ENCODE measurements at places on chromosomes 5 and 9.
A peak's percentile ranks its signal among the peaks of the same experiment; 100 is the strongest.

DNA sequence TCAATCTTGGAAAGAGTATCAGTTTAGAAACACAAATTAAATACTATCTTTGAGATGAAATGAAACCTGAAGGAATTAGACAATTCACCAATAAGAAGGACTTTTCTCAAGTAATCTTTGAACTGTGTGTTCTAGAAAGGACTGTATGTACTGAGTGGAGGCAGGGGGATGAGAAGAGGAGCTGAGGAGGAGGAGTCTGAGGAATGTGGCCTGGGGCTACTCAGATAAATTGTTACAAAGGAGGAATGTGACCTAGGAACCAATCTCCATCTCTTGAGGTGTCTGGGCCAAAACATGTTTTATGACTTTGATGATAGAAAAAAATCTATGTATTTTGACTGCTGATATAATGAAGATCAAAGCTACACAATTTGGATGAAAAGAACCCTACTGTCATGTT, 124.3 kb upstream of the ANKRD55 start:
- DNase-seq = no peak

- no peak for DNase-seq
Measured at GRCh38 chr9:134656334-134657006, 14.9 kb downstream of the COL5A1 start.

GRCh38 chr5:58317808-58318207, 142.1 kb downstream of the PLK2 start:
- DNase-seq = no peak

GRCh38 chr9:26131886-26132285, 453.6 kb upstream of the TUSC1 start:
- DNase-seq = no peak

- no peak for DNase-seq
Measured at GRCh38 chr9:131233556-131233955, 42.8 kb downstream of the FAM78A start.

DNA sequence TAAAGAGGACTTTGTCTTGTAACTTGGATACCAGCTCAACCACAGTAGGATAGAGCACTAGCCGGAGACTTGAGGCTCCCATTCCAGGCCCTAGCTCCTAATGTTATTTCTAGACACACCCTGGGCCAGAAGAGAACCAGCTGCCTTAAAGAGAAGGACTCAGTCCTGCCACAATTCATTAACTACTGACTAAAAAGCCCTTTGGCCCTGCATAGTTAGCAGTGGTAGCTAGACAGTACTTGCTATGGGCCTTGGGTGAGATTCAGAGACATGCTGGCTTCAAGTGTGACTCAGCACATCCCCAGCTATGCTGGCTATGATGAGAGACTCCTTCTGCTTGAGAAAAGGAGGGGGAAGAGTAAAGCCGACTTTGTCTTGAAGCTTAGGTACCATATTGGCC, 47.3 kb downstream of the TMEM167A start:
- DNase-seq = no peak

DNA sequence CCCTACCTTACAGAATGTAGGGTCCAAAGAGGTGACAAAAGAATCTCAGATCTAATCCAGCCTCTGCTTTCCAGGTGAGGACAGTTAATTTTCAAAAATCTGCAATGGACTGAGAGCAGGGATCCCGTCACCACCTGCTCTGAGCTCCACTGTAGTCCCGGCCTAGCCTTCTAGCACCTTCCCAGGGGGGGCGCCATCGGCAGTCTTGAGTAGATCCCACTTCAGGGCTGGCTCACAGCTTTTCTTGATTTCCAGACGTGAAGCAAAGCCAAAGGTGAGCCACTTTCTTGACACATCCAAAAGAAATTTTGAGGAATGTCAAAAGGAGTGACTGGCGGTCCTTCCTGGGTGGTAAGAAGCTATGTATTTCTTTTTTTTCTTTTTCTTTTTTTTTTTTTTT, 114.1 kb downstream of the SYK start:
- peak; percentile 56 for DNase-seq

DNA sequence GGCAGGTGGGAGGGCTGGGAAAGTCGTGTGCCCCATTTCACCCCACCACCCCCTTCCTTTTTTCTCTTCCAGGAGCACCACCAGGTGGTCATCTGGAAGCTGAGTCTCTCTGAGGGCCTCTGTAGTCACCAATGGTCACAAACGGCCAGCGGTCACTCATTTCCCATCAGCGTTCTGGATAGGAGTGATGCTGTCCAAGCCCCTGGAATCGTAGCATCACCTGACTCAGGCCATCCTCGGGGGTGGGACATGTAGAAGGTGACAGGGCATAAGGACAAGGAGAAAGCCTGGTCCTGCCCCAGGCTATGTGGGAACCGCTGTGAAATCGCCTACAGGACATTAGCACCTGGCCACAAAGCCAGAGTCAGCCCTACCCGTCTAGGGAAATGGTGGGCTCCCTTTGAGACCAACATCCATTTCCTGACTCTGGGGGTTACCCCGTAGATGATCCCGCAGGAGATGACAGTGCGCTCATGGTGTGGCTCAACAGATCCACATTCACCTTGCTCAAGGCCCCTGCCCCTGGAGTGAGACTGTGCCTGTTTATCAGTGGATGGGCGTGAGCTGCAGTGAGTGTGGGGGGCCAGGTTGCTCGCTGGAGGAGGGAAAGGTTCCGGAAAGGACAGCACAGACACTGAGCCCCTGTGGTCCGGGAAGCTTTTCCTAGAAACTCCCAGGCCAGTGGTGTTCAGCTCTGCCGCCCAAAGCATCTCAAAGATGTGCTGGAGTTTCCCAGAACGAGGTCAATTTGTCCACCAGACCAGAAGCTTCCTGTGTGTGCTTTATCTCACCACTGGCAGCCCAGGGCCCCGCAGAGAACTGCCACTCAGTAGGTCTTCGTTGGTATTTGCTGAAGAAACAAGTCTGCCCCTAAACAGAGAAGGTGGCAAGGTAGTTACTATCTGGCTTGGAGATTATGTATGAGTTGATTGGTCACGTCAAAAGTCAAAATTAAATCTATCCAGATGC, 61.1 kb upstream of the UNC5A start:
- no peak for DNase-seq

GRCh38 chr9:89431930-89432725, 65.8 kb downstream of the SEMA4D start:
- DNase-seq = peak; percentile 91

- peak; percentile 19 for DNase-seq
Measured at GRCh38 chr5:75461679-75462078, 49.8 kb downstream of the CERT1 start.

- no peak for DNase-seq
Measured at GRCh38 chr5:1294206-1294834, 548 bp downstream of the TERT start.

- DNase-seq = peak; percentile 28
Measured at GRCh38 chr5:67030289-67031056, 166.1 kb downstream of the CD180 start.

DNA sequence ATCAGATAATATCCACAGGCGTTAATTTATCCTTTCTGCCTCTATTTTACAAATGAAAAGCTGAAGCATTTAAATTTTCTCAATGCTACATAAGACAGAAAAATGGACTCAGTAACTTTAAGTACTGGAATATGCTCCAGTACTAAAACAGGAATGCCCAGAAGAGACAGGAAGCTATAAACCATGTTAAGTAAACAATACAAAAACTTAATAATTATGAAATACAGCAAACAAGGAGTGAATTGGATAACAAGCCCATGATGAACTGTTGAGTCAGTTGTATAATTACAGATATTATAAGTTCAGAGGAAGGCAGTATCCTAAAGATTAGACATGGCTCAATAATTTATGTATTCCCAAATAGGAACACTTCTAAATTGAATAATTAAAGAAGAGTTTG, 148.5 kb downstream of the CHSY3 start:
- no peak for DNase-seq

DNA sequence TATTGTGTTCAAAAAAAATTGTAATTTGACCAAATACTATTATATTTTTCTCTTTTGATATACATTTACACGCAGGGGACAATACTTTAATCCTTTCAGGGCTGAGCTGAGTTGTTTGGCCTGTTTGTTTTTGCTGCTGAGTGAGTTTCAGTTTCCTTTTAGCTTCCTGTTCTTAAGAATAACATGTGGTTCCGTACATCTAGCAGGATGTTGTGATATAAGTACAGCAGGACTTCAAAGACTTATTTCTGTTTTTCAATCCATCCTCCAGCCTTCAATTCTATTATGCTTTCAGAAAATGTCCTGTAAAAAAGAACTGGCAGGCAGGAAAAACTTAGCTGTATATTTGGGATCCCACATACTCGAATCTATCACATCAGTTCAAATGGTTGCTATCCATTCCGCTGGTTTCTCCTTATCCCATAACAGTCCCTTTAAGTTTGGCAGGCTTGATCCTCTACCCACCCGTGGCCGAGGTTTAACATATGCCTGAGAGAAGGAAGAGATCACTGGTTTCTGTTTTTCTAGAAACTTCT, 1037.3 kb upstream of the ACO1 start:
- DNase-seq = peak; percentile 13

- DNase-seq = no peak
Measured at GRCh38 chr9:18441261-18441660, 32.7 kb upstream of the ADAMTSL1 start.

DNA sequence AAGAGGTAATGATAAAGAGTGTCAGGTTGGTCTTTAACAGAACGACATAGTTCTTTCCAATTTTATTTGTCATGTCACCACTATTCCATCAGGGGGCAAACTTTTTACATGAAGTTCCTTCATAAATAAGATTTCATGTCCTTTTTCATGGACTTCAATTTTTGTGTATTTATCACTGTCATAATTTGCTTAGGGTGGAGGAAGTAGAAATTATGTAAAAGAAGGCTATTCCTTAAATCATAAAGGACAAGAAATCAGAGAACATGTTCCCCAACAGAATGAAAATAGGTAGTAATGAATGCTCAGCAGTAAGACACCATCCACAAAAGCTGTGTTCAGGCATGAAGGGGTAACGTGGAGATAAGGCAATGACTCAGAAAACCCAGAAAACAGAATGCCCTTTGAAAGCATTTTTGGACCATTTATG, 72.7 kb downstream of the ZFAND5 start:
- peak; percentile 71 for DNase-seq

DNA sequence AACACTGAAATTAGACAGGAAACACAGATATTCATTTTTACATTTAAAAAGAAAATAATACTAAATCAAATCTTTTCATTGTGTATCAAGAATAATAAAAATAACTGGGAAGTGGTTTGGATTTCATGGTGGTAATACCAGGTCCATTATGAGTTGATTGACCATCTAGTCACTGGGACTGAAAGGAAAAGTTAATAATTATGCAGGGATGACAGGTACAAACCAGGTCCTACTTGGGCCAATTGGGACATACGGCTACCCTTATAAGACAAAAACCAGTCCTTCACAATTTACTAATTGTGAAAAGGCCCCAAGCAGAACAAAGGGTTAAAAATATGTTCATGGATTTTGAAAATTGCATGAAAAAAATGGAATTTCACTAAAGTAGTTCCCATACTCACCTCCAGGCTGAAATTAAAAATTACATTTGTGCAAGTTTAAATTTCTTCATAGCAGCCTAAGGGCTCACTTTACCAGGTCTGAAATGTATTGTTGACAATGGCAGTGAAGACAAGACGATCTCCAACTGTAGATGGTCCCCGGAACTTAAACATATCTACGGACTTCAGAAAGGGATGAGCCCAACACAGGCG, 44.1 kb downstream of the ZCCHC9 start:
- no peak for DNase-seq

DNA sequence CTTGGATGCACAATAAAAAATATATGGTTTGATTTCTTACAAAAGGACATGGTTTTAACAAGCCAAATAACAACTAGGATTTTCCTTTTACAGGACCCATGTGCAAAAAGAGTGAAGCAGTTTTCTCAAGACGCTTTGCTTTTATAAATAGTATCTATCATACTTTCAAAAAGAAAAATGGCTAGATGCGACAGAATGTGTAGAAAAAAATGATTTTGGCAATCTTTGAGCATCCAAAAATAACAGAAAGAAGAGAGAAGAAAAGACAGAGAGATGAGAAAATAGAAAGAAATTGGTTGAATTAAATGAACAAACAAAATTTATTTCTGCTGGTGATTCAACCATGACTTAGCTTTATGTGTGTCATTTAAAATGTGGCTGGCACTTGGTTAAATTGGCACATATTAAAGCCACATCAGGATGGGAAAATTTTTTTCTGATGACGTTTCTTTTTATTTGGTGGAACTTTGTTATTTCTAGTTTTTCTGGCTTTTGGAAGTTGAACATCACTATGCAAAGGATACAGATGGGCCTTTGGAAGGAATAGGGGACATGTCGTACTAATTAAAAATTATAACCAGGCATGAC, 35.6 kb upstream of the NREP start:
- no peak for DNase-seq

- no peak for DNase-seq
Measured at GRCh38 chr9:126695186-126695585, 81.5 kb downstream of the LMX1B start.

GRCh38 chr9:112493393-112494137, 6.9 kb downstream of the KIAA1958 start:
- no peak for DNase-seq

GRCh38 chr9:87531370-87532295, 34.0 kb downstream of the DAPK1 start:
- DNase-seq = no peak

- DNase-seq = no peak
Measured at GRCh38 chr5:55919625-55920024, 68.5 kb downstream of the IL31RA start.

GRCh38 chr9:15158064-15158463, 149.0 kb downstream of the TTC39B start:
- no peak for DNase-seq

DNA sequence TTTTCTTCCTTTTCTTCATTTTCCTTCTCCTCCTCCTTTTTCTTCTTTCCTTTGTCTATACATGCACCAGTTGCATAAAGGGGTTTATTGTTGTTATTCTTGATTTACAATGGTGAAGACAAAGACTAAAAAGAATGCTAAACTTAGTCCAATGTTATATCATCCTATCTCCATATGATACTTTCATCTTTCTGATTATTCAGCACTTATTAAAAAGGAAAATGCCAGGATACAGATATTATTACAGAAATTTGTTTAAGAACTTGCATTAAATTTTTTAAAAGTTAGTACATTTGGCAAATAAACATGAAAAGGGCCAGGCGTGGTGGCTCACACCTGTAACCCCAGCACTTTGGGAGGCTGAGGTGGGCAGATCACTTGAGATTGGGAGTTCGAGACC, 1074.9 kb downstream of the EFNA5 start:
- DNase-seq = no peak

- no peak for DNase-seq
Measured at GRCh38 chr5:177997846-177998245, 1.8 kb upstream of the PROP1 start.

DNA sequence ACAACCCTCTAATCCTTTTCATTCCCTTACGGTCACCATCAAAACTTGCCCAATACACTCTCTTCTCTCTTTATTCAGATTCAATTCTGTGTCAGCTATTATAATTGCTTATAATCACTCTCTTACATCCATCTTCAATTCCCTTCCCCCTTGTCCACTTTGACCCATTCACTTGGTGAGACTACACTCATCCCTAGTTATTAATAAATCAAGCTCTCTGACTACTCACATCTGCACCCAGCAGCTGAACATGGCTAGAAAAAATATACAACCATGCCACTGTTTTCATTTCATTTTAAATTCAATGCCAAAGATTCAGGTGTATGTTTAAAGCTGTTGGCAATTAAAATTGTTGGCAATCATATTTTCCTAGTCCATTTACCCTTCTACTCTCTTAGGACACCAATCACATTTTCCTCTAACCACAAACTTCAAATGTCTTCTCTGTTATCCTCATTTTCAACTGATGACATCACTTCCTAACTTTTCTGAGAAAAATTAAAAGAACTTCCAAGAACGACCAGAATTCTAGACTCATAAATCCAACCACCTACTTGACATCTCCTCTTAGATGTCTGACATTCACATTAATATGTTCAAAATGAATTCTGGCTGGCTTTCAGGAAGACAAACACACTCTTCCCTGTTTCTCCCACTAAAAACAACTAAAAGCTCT, 5.5 kb downstream of the C5orf15 start:
- no peak for DNase-seq

Data from hematopoietic multipotent progenitor cell treated with erythropoietin and hydrocortisone succinate and interleukin-3 and kit ligand, for 6 days (in vitro differentiated cells).